ENCODE measurements at places on chromosomes 1 and 21.
A peak's percentile ranks its signal among the peaks of the same experiment; 100 is the strongest.

DNA sequence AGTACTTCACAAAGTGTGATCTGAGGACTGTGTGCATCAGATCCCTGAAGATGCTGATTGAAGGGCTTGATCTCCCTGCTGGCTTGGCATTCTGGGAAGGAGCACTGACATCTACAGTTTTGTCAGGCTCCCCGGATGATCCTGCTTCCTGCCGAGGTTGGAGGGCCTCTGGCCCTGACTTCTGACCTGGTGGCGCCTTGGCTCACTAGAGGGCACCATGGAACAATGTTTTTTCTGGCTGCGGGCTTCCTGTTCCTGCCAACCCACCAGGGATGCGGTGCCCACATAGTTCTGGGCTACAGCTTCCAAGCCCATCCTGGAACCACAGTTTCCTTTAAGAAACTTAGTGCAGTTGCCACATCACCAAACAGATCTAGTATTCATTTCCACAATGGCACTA is 38.8 kb upstream of the RASAL2 start:
- DNase-seq: no peak

DNA sequence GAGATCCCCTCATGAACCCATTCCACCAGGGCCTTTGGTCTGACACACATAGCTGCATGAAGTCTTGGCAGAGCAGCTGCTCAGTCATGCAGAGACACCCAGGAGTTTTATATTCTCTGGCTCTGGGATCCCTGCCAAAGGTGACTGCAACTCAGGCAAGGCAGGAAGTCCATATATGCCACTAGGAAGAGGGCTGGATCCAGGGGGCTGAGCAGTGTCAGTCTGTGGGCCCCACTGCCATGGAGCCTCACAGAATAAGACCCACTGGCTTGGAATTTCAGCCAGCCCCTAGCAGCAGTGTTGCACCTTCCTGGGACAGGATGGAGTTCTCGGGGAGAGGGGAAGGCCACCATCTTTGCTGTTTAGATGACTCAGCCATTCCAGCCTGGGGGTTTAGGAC is 199.7 kb downstream of the TBX15 start:
- DNase-seq: no peak

DNA sequence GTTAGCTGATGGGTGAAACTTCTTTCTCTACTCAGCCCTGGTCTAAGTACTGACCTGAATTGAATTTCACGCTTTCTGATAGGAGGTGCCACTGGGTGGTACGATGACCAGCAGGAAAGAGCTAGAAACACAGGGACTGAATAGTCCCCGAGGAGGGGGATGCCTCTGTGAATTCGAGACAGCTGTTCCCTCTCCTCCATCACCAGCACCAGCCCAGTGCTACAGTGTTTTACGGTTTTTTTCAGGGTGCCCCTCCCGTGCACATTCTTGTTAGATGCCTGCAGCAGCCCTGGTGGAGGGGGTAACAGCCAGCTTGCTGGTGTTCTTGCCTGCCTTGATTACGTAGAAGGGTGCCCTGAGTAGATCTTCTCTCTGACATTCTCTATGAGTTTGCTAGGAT is 7.1 kb downstream of the HUNK start:
- DNase-seq: no peak

- DNase-seq: peak; percentile 54
These were observed 151.5 kb downstream of the PEX14 start for GRCh38 chr1:10626131-10626731.

DNA sequence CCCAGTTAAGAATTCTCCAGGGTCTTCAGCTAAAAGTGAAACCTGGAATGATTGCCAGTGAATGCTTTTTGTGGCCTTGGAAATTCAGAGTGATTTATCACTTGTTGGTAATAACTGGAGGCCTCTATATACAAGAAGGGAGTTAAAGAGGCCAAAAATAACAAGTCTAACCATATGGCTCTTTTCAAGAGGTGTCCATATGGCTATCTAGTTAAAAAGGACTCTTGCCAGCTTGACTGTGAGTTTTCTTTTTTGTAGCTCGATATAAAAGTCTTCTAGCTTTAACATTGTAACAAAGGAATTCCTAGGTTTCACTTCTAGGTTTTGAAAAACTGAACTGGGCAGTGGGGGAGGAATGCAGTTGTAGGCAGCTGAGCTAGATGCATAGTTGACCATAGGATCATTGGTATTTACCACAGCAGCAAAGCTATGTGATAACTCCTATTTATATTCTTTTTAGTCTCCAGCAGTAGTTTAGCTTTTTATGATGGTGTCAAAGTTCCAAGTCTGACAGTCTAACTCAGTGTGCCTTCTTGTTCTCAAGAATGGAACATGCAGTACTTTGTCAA is 44.4 kb downstream of the CACHD1 start:
- no peak for DNase-seq

GRCh38 chr1:226809785-226810571 is 60.4 kb upstream of the PSEN2 start:
- no peak for DNase-seq

DNA sequence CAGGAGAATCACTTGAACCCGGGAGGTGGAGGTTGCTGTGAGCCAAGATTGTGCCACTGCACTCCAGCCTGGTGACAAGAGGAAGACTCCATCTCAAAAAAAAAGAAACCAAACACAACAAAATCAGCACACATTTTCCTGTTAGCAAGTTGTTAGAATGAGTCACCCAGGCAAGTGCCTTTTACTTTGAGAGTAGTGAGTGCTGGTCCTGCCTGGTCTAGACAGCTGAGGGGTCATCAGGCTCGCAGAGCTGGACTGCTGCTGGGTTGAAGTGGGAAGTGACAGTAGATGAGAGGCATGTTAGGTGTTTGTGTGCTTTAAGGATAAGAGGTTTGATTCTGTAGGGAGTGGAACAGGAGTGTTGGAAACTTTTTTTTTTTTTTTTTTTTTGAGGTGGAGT is 31.9 kb downstream of the GNPAT start:
- no peak for DNase-seq

DNA sequence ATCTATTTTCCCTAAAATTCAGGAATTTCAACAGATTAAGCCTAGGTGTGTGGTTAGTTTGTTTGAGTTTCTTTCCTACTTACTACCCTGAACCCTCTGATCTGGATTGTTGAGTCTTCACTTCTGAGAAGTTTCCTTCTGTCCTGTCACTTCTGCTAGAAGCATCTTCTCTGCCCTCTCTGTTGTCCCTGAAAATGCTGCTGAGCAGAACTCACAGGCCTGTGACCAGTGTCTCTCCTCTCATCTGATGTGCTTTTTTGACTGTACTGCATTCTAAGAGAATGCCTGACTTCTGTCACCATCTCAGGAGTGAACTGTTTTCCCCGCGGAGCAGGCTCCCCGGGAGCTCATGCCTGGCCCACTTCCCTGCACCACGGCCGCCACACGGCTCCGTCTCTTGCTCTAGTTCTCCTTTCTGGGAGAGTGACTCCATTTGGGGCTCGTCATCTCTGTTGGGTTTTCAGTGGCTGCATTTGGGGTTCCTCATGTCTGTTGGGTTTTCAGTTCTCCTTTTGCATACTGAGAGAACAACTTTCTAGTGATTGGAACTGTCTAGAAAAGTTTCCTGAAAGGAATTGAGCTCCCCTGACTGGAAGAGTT is 77.9 kb downstream of the POFUT2 start:
- no peak for DNase-seq

DNA sequence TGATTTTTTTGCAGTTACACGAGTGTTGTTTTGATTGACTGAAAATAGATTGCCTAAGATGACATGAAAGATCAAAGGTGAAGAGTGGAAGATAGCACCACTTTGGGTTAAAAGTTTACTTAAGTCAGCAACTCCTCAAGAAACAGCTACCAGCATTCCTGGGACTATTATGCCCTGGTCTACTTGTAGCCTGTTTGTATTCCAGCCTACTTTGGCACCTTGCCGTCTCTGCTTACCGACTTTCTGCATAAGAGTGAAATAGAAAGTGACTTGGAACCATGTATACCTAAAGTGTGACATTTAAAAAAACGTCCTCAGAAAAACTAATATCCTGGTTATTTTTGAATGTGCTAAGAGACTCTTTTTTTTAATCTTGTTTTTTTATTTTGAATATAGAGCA is 631.5 kb upstream of the PTBP2 start:
- no peak for DNase-seq

- DNase-seq: no peak
These were observed 49.3 kb upstream of the RABGAP1L start for GRCh38 chr1:174110053-174110452.

GRCh38 chr1:171434717-171435346 is 50.5 kb upstream of the PRRC2C start:
- DNase-seq: no peak

DNA sequence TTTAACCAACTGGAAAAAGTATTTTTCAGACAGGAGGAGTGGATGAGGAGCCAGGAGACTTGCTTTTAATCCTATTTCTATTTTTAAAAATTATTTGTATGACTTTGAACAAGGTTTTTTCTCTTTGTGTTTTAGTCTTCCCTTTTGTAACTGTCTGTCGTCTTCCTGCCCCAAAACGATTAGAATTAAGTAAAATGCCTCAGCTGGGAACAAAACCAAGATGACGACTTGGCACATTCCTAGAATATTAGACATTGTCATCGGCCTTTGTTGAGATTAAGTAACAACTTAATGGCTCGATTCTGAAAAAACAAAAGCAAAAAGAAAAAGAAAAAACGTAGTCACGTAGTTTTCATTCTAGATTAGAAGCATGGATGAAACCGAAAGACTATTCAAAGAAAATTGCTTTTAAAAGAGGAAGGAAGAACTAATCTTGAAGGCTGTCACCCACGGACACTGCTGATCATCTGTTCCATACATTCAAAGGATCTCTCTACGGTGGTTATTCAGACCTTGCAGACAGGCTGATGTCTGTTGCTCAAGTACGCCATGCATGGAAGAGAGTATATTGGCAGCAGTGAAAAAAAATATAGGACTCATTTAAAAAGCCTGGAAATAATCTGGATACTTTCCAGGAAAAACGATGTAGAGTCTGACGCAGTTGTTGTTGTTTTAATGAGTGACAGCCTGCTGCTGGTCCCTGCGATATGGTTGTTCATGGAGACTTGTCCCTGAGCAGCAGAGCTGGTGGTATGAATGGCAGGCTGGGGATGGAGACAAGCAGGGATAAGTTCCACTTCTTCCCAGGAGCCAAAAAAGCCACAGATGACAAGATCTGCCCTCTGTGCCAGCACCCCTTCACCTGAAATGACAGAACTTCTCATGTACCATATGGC is 16.8 kb downstream of the GNG4 start:
- DNase-seq: peak; percentile 31

GRCh38 chr1:87236585-87236984 is 92.1 kb upstream of the LMO4 start:
- no peak for DNase-seq

DNA sequence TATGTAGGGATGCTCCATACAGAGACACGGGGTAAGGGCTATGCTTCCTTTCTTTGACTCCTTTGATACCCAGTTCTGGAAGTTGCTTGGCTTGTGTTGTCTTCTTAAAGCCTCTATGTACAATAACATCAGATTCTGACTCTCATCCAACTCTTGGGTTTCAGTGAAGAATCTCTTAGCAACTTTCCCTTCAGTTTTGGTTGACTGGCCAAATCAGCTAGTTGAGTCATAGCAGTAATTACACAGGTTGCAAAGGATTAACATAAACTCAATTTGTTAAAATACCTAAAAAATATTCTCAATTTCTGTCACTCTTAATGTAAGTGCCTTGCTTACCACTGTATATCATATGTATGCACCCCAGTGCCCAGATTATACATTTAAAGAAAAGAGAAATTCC is 9.2 kb downstream of the CD1E start:
- no peak for DNase-seq

- DNase-seq: no peak
These were observed 9.7 kb upstream of the COL6A2 start for GRCh38 chr21:46088189-46088588.

DNA sequence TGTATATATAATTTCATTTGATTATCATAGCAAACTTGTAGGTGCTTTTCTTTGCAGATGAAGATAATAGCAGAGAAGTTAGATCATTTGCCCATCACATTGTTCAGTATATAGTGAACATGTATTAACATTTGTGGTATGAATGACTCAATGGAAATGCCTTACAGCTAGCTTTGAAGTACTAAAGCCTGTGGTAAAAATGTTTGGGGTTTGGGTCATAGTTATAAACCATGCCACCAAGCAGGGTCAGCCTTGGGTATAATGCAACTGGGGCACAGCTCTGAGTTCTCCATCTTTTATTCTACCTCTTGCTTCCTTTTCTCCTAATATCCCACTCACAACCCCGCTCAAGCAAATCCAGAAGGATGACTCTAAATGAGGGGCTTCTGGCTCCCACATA is 141.6 kb downstream of the KCNT2 start:
- DNase-seq: no peak

- no peak for DNase-seq
These were observed 151.6 kb downstream of the DISC1 start for GRCh38 chr1:231778009-231778719.

GRCh38 chr1:46936788-46937187 is 4.5 kb downstream of the CYP4A11 start:
- no peak for DNase-seq

GRCh38 chr1:25661043-25661815 is 44.6 kb downstream of the MAN1C1 start:
- peak; percentile 4 for DNase-seq

- no peak for DNase-seq
These were observed 18.0 kb downstream of the TMEM81 start for GRCh38 chr1:205066141-205066818.

- DNase-seq: no peak
These were observed 56.4 kb upstream of the RGS7 start for GRCh38 chr1:241413386-241413785.

GRCh38 chr21:43797925-43798715 is 8.7 kb downstream of the RRP1 start:
- no peak for DNase-seq

DNA sequence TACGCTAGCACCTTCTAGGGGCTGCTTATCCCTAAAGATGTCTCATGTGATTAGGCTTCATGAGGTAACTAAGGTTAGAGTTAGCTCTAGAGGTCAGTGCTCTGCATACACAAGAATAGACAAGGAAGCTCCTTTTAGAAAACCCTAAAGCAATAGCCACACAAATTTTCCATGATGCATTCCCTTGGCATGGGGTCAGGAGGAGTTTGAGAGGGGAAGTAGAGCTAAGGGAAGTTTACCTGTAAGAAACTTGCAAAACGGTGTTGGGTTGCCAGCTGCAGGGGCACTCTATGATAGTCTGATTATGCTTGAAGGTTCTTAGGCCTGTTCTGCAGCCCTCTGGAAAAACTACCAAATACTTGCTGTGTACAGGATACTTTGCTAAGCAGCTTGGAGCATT is 39.0 kb upstream of the A3GALT2 start:
- DNase-seq: no peak

GRCh38 chr1:6116137-6116536 is 64.0 kb downstream of the CHD5 start:
- DNase-seq: no peak

GRCh38 chr1:42379794-42380585 is 602 bp upstream of the RIMKLA start:
- no peak for DNase-seq

All from activated effector memory CD4-positive, alpha-beta T cell treated with anti-CD3 and anti-CD28 coated beads, Interleukin-2, amount 50 U/mL, for 16 hours (primary cell).